ENCODE measurements at places on chromosomes 5 and 9.

GRCh38 chr9:21996438-21996837 is 1.8 kb downstream of the CDKN2B-AS1 start:
- no peak for DNase-seq

GRCh38 chr9:95399261-95399660 is 81.8 kb upstream of the FANCC start:
- DNase-seq = no peak

DNA sequence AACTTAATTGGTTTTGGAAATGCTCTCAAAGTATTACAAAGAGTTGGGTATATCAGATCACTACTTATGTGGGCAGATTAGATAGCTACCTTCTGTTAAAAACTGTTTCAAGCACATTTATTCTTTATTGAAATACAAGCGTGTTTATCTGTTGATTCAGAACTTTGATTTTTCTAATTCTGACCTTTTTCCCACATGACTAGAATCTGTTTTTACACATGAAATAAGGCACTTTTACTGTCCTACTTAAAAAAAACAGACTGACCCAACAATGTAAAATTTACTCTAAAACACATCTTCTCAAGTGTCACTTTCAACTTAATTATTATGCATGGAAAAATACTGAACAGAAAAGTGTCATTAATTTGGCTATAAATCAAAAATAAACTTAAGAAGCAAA is 4.8 kb downstream of the NR6A1 start:
- no peak for DNase-seq

GRCh38 chr5:72836810-72837209 is 20.3 kb downstream of the TNPO1 start:
- DNase-seq = no peak
